Naive thymus-derived CD8-positive, alpha-beta T cell (primary cell): ENCODE measurements at places on chromosomes 5 and 9.

GRCh38 chr5:38720554-38721361 is 125.1 kb upstream of the OSMR start:
- H3K36me3 ChIP-seq, result no peaks in the 10 kb centered on the region
- H3K27me3 ChIP-seq, result peaks cover 29% of the 10 kb centered on the region
- no peak for DNase-seq
- H3K4me3 ChIP-seq, result no peak overlapping the region

GRCh38 chr9:104858271-104858670 is 69.7 kb downstream of the ABCA1 start:
- H3K36me3 ChIP-seq, result peaks cover 32% of the 10 kb centered on the region
- H3K4me1 ChIP-seq, result peaks cover 15% of the 10 kb centered on the region
- no peak overlapping the region for H3K4me3 ChIP-seq

- H3K27ac ChIP-seq, result no peak overlapping the region
- H3K36me3 ChIP-seq, result no peaks in the 10 kb centered on the region
- no peaks in the 10 kb centered on the region for H3K4me1 ChIP-seq
- no peak for DNase-seq
Observed at GRCh38 chr9:77541600-77541999, 106.5 kb downstream of the GNA14 start.

GRCh38 chr9:117434566-117434965 is 19.7 kb upstream of the ASTN2 start:
- no peaks in the 10 kb centered on the region for H3K27me3 ChIP-seq
- no peaks in the 10 kb centered on the region for H3K36me3 ChIP-seq
- no peak for DNase-seq
- H3K4me3 ChIP-seq, result no peak overlapping the region
- no peaks in the 10 kb centered on the region for H3K4me1 ChIP-seq

DNA sequence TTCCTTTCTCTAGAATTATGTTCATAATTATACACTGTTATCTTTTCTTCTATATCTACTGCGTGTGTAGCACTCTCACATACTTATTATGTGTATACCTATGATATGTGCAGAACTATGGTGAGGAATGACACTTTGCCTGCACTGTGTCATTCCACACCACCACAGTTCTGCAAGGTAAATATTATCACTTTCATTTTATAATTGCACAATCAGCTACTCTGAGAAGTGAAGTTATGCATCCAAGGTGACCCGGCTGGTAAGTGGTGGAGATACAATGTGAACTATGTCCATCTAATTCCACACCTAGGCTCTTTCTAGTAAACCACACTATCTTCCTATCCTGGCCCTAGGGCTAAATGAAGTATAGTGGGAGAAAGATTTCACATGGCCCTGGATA is 170.1 kb upstream of the ATP10B start:
- peaks cover 9% of the 10 kb centered on the region for H3K27me3 ChIP-seq
- no peaks in the 10 kb centered on the region for H3K36me3 ChIP-seq
- H3K4me3 ChIP-seq, result no peak overlapping the region
- no peak overlapping the region for H3K27ac ChIP-seq
- no peaks in the 10 kb centered on the region for H3K4me1 ChIP-seq

DNA sequence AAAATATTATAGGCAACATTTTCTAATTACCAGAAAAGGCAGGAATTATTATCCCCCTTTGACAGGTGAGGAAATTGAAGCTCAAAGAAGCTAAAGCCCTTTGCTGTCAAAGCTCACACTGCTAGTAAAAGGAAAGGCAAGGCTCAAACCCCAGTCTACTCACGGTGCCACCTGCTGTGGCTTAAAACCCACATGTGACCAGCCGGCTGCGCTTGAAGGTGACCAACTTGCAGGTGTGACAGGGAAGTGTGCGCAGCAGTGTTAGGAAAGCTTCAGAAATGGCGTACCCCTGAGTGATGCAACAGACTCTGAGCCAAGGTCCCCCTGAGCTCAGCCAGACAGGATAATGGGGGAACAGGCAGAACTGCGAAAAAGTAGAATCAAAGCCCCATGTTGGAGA is 45.2 kb downstream of the PAX5 start:
- peaks cover 18% of the 10 kb centered on the region for H3K36me3 ChIP-seq
- H3K4me3 ChIP-seq, result no peak overlapping the region
- peak overlapping the region; percentile 12 for H3K27ac ChIP-seq
- peaks cover 66% of the 10 kb centered on the region for H3K27me3 ChIP-seq

- no peaks in the 10 kb centered on the region for H3K27me3 ChIP-seq
- DNase-seq, result no peak
- H3K27ac ChIP-seq, result no peak overlapping the region
Observed at GRCh38 chr5:143186623-143187022, 216.9 kb downstream of the NR3C1 start.

DNA sequence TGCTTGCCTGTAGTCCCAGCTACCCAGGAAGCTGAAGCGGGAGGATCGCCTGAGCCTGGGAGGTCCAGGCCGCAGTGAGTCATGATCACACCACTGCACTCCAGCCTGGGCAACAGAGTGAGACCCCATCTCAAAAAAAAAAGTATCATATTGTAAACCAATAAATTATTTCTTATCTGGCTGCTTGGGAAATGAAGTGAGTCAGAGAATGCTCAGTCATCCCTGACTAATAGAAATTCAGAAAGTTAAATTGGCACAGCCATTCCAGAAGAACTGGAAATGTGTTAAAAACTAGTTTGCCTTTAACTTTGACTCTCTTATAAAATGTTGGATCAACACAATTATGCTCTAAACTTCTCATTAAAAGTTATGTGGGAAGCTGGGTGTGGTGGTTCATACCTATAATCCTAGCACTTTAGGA is 9.8 kb upstream of the GNE start:
- H3K4me1 ChIP-seq, result no peaks in the 10 kb centered on the region
- no peaks in the 10 kb centered on the region for H3K36me3 ChIP-seq
- H3K4me3 ChIP-seq, result no peak overlapping the region
- DNase-seq, result no peak

DNA sequence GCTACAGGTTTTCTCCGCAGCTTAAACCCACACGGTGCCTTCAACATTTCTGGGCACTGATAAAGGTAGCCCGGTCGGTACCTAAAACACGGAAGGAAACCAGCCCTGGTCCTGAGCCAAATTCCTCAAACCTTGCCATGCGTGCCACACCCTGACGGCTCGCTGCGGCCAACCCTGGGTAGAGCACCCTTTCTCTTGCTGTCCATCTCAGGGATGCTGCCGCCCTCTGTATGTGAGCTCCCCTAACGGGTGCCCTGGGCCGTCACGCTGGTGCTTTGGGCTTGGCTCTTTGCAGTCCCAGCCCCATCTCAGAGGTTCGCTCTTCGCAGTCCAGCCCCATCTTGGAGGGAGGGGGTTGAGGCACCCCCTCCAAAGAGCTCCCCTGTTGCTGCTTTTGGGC is 43.9 kb downstream of the PNPLA7 start:
- H3K4me1 ChIP-seq, result peaks cover 4% of the 10 kb centered on the region
- H3K4me3 ChIP-seq, result no peak overlapping the region
- no peak for DNase-seq
- no peaks in the 10 kb centered on the region for H3K36me3 ChIP-seq
- H3K27ac ChIP-seq, result no peak overlapping the region

DNA sequence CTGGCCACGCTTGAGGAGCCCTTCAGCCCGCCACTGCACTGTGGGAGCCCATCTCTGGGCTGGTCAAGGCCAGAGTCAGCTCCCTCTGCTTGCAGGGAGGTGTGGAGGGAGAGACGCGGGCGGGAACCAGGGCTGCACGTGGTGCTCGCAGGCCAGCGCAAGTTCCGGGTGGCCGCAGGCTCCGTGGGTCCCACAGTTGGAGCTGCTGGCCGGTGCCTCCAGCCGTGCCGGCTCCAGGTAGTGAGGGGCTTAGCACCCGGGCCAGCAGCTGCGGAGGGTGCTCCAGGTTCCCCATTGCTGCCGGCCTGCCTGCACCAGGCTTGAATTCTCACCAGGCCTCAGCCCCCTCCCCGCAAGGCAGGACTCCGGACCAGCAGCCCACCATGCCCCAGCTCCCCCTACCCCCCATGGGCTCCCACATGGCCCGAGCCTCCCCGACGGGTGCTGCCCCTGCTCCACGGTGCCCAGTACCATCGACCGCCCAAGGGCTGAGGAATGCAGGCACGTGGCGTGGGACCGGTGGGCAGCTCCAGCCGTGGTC is 192.8 kb upstream of the IZUMO3 start:
- no peaks in the 10 kb centered on the region for H3K27me3 ChIP-seq
- no peaks in the 10 kb centered on the region for H3K36me3 ChIP-seq
- no peak overlapping the region for H3K4me3 ChIP-seq

- H3K27ac ChIP-seq, result peak overlapping the region; percentile 22
- DNase-seq, result no peak
- peaks cover 4% of the 10 kb centered on the region for H3K36me3 ChIP-seq
- H3K4me1 ChIP-seq, result peaks cover 77% of the 10 kb centered on the region
- no peaks in the 10 kb centered on the region for H3K27me3 ChIP-seq
- H3K4me3 ChIP-seq, result no peak overlapping the region
Observed at GRCh38 chr9:135890190-135891026, 16.9 kb downstream of the CAMSAP1 start.

DNA sequence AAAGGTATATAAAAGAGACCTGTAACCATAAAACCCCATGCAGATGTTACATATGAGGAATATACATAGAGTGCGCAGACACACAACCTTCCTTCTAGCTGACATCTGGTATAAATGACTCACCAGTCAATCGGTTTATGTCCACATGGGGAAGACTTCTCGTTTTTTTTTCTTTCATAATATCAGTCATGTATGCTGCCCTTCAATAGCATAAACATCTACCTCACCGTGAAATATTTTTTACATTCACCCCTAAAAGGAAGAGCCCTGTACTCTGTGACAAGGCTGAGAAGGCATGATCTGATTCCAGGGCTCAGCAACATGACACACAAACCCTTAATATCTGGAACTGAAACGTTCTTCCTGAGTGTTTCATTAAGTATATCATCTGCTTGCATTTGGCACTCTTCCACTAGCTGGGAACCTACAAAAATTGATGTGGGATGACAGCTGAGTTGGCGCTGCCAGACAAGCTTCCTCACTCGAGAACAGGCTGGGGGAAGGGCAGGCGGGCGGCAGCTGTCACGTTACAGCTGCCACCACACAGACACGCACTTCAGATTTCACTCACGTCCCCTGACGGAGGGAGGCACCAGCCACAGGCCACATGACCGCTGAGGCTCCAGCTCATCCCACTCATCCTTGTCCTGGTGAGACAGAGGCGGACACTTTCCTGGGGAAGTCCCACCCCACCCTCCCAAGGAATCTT is 74.2 kb downstream of the SHB start:
- H3K27me3 ChIP-seq, result peaks cover 1% of the 10 kb centered on the region
- H3K27ac ChIP-seq, result no peak overlapping the region
- peaks cover 28% of the 10 kb centered on the region for H3K4me1 ChIP-seq
- no peaks in the 10 kb centered on the region for H3K36me3 ChIP-seq
- no peak for DNase-seq

GRCh38 chr5:124919076-124919475 is 172.6 kb upstream of the ZNF608 start:
- H3K27ac ChIP-seq, result no peak overlapping the region
- H3K36me3 ChIP-seq, result no peaks in the 10 kb centered on the region
- no peak for DNase-seq
- peaks cover 8% of the 10 kb centered on the region for H3K27me3 ChIP-seq
- no peak overlapping the region for H3K4me3 ChIP-seq

DNA sequence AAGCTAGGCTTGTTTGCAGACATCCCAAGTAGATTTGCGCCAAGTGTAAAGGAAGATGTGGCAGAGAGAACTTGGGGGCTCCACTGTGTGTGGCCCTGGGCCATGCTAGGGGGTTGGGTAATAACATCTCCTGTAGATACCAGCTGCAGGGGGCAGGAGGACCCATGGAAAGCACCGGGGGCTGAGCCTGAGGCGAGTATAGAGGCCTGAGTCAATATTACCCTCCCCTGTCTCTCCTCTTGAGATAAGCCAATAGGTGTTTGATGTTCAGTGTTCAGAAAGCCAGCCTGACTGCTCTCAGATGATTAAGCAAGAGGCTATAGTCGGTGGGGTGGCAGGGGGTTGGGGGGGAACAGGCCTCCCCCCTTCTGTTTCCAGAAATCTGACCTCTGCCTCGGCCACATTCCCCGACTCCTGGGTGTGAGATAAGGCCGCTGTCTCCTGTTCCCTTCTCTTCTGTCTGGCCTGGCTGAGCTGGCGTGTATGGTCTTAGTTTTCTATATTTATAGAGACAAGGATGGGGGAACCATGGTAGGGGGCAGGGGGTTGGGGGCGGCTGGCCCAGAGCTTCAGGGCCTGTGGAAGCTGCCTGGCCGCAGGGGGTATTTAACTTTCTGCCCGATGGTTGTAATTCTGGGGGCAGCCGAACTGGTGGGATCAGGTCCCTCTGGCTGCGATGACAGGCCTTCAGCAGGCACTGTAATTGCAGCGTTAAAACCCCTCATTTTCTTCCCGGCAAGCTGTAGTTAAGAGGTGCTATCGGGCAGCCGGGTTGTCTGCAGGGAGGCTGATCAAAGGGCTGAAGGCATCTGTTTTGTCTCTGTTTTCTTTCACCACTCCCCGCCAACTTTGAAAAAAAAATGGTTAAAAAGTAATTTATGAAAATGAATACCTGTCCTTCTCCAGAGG is 292.0 kb downstream of the NSG2 start:
- no peak overlapping the region for H3K27ac ChIP-seq
- no peaks in the 10 kb centered on the region for H3K4me1 ChIP-seq
- no peaks in the 10 kb centered on the region for H3K36me3 ChIP-seq
- peaks cover 56% of the 10 kb centered on the region for H3K27me3 ChIP-seq

- H3K27me3 ChIP-seq, result no peaks in the 10 kb centered on the region
- H3K4me1 ChIP-seq, result no peaks in the 10 kb centered on the region
- no peak overlapping the region for H3K4me3 ChIP-seq
- DNase-seq, result no peak
- no peaks in the 10 kb centered on the region for H3K36me3 ChIP-seq
Observed at GRCh38 chr5:29547236-29547865, 1646.1 kb upstream of the CDH6 start.

GRCh38 chr5:176134529-176135223 is 103.5 kb upstream of the SIMC1 start:
- H3K27me3 ChIP-seq, result peaks cover 20% of the 10 kb centered on the region
- H3K4me1 ChIP-seq, result peaks cover 10% of the 10 kb centered on the region
- peak overlapping the region; percentile 83 for H3K4me3 ChIP-seq
- DNase-seq, result no peak
- no peaks in the 10 kb centered on the region for H3K36me3 ChIP-seq
- H3K27ac ChIP-seq, result no peak overlapping the region

- no peak overlapping the region for H3K27ac ChIP-seq
- H3K4me3 ChIP-seq, result no peak overlapping the region
- no peak for DNase-seq
Observed at GRCh38 chr5:65919773-65920172, 6.6 kb upstream of the ERBIN start.

DNA sequence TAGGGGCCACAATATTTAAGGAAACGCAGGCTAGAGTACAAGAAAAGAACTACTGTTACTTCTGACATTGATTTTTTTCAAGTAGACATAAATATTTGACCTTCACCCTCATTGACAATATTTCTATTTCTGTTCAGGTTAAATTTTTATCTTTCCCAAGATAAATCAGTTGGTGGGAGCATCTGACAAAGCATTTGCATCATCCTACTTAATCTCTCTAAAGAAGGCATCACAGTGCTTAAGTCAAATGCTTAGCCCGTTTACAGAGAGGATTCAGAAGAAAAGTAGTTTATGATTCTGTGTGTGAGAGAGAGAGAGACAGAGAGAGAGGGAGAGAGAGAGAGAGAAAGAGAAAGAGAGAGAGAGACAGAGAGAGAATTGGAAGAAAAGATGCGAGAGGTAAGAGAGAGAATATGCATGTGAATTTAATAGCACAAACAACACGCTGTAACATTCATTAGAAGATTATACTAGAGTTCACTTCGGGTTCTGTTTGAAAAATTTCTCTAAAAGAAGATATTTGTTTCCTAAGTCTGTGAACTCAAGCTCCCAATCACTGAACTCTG is 1093.3 kb upstream of the CDH6 start:
- no peaks in the 10 kb centered on the region for H3K27me3 ChIP-seq
- DNase-seq, result no peak
- no peaks in the 10 kb centered on the region for H3K36me3 ChIP-seq
- no peak overlapping the region for H3K4me3 ChIP-seq
- H3K4me1 ChIP-seq, result no peaks in the 10 kb centered on the region
